ENCODE measurements at places on chromosomes 13 and 19.
A peak's percentile ranks its signal among the peaks of the same experiment; 100 is the strongest.

- DNase-seq, result peak; percentile 98
Observed at GRCh38 chr19:52570000-52570861, at the start of gene ZNF701. Gene ZNF701, plus strand, starts transcription at chr19:52570287. Its CDS starts 3,861 bp downstream, at chr19:52574148.

GRCh38 chr13:37067874-37068273 is 8.4 kb upstream of the SUPT20H start:
- no peak for DNase-seq

DNA sequence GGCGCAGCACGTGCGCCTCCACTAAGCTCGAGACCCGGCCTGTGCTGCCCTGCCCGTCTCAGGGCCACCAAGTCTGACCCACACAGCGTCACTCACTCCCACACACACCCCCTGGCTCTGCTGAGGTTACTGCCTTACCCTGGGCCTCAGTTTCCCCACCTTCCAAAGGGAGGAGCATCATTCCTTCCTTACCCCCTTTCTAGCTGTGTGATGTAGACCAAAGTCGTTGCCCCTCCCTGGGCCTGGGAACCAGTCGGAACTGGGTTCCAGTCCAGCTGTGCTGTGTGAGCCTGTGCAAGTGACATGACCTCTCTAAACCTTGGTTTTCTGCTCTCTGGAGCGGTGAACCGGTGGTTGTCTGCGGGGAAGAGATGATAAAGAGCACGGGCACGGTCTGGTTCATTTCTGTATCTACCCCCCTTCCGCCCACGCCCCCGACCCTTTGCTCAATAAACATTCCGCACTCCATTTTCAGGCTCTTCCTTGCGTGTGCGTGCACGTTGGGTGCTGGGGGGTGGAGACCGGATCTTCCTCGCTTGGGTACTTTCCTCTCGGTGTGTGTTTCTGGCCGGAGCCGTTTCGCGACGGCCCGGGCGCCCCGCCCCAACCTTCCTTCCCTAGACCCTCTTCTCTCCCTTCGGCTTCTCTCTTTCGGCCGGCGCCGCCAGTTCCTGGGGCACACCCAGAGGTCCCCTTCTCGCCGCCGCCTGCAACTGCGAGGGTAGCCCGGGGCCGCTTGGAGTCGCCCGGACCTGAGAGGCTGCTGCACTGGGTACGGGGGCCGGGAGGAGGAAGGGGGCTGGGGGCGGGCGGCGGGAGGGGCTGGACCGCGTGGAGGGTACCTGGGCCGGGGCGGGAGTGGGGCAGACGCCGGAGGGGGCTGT is at the start of gene ZNF581:
Gene ZNF581 (plus strand): TSS at position 647 of the 884 bp plus-strand sequence. CDS start 923 bp downstream, outside the sequence.
- DNase-seq, result peak; percentile 88

DNA sequence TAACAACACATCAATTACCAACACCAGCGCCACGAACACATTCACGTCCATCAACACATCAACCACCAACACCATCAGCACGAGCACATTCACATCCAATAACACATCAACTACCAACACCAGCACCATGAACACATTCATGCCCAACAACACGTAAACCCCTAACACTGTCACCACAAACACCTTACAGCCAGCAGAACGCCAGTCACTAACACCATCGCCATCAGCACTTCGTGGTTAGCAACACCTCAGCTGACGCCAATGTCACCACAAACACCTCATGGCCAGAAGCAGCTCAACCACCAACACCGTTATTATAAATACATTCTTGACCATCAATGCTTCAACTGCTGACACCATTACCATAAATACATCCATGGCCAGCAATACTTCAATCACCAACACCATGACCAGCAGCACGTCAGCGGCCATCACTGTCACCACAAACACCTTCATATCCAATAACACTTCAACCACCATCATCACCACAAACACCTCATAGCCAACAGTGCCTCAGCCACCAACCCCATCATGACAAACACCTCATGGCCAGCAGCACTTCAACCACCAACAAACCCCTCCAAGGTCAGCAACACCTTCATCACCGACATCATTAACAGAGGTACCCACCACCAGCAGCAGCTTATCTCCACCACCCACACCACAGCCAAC is 9.4 kb downstream of the FCER2 start:
- peak; percentile 5 for DNase-seq

DNA sequence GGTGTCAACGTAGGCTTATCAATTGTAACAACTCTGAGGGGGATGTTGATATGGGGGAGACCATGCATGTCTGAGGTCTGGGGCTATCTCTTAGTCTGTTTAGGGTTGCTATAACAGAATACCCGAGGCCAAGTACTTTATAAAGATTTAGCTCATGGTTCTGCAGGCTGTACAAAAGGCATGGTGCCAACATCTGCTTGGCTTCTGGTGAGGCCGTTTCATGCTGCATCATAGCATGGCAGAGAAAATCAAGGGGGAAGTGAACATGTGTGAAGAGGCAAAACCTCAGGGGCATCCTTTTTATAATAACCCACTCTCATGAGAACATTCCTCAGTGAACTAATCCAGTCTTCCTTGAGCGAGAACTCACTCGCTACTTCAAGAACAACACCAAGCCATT is 353.8 kb downstream of the ENOX1 start:
- no peak for DNase-seq

DNA sequence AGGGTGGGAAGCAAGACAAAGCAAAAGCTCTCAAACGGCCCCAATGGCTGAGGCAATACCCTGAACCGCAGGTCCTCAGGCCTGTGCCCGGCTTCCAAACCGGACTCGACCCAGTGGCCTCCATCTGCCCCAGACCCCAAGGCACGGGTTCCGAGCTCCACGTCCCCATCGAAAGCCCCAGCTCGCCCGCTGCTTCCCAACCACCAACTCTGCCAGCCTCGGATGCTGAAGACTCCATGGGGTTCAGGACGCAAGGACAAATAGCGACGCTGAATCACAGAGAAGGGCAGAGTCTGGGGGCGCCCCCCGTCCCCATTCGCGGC is 559 bp downstream of the POLR2E start:
- DNase-seq, result no peak

GRCh38 chr13:98492335-98493041 is 84.4 kb downstream of the STK24 start:
- no peak for DNase-seq

DNA sequence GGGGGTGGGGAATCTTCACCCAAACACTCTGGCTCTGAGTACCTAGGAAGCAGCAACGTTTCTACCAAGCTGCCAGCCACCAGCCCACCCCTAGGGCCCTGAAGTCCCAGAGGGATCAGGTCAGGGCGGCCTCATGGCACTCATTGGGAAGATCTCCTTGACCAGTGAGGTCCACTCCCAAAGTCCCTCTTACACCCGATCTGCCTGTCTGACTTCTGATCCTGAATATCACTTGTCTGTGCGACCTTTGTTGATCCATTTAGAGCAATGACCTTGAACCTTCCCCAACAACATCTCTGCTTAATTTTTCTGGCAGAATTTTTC is 2.1 kb upstream of the GNA15 start:
- DNase-seq, result no peak

GRCh38 chr13:23697772-23698313 is 127.6 kb downstream of the TNFRSF19 start:
- no peak for DNase-seq

DNA sequence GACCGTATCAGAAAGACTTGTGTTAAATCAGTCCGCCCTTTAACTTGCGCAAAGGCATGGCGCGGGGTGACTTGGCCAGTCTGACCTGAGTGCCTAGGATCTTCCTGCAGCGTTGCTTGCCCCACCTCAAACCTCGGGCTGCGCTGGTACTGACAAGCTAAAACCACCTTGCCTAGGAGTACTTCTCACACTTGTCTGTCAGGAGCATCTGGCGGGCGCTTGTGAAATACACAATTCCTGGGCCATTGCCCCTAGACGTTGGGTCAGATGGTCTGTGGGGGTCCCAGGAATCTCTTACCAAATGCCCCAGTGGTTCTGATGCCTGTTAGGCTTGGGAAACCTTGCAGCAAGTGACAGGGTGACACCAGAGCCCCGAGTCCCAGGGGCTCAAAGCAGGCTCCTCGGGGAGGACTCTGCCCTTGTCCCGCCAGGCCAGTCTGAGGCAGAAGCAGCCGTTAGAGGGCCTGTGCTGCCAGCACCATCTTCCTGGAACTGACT is 12.9 kb downstream of the CEBPG start:
- DNase-seq, result peak; percentile 57
